ENCODE measurements at places on chromosomes 12 and 14.
A peak's percentile ranks its signal among the peaks of the same experiment; 100 is the strongest.

DNA sequence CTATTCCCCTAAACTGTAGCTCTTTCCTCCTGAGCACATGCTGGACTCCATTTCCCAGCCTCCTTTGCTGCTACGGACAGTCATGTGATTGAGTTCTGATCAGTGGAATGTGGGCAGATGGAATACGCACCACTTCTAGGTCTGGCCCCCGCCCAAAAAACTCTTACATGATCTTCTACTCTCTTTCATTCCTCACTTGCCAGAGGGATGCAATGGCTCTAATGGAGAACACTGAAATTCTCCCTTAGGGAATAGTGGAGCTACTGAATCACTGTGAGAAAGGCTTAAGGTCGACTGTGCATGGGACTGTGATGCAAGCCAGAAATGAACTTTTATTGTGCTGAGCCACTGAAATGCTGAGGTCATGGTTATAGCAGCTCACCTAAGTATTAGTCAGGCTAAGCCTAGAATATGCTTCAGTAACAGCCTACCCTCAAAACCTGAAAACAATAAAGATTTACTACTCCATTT, 13.0 kb upstream of the TMED2 start:
- peak; percentile 39 for DNase-seq

GRCh38 chr12:6056406-6057240, 67.8 kb downstream of the VWF start:
- no peak for DNase-seq

- no peak for DNase-seq
These were observed 64.9 kb upstream of the SYT1 start for GRCh38 chr12:78799649-78800048.

DNA sequence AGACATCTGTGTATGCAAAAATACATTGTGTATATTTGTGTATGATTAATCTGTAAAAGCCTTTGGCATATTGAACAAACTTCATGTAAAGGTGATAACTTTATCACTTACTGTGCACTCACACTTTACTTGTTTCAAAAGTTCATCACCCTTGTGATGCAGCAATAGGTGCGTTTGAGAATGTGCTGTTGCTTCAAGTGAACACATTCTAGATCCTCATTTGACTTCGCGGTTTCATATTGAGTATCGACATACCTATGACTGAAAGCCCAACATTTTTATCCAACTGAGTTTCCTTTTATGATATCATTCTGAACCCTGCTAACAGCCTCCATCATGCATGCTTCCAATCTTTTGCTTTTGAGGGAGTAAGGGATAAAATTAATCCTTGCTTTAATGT, 1086.9 kb downstream of the TMEM121 start:
- DNase-seq, result no peak

DNA sequence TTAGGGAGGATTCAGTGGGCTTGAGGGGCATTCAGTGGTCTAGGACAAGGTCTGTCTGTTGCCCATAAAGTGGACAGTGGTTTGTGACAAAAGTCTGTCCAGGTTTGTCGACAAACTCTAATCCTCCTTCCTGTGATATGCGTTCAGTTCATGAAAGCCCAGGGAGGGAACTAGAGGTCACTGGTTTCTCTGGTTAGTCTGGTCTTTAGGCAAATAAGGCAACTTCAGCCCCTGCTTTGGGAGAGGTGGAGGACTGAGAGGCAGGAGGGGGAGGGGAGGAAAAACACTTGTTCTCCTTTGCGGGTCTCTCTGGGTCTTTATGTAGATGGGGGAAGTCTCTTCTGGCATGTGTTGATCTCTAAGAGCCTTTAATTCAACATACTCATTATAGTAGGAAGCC, 235.1 kb upstream of the PWP1 start:
- DNase-seq, result no peak

GRCh38 chr12:13024531-13024916, 19.7 kb upstream of the FAM234B start:
- no peak for DNase-seq

DNA sequence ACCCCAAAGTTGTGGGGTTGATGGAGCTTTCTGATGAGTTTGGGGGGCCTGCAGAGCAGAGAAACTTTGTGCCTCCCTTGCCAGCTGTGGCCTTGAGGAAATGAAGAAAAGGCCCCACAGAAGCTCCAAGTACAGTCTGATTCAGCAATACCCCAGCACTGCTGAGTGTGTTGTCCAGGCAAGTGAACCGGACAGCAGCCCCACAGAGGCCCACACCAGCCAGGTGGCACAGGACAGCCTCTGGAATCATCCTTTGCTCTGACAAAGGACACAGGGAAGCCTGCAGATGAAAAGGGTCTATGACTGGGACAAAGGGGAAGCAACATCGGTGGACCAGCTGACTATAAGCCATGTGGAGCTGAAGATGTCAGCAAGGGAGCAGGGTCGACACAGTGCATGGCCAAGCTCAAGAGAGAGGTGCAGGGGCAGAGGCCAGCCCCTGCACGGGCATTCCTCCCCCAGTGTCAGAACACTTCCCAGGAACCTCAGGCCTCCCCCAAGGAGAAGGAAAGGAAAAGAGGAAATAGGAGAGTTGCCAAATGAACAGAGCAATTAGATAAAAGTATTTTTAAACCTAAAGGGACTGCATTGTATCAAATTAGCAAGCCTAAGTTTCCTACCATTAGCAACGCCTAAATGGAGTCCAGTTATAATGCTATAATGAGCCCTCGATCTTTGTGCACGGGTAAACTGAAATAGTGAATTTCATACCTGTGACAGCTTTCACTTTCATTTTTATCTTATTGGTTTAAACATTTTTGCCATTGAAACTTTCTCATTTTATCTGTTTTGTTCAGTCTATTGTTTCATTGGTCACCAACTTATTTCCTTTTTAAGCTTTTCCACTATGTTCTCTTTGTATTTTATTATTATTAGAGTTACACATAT, 46.3 kb upstream of the PTGDR start:
- no peak for DNase-seq

- no peak for DNase-seq
These were observed 77.4 kb upstream of the ANO4 start for GRCh38 chr12:100716945-100717732.

- no peak for DNase-seq
These were observed 661.7 kb downstream of the VRK1 start for GRCh38 chr14:97458661-97459579.

DNA sequence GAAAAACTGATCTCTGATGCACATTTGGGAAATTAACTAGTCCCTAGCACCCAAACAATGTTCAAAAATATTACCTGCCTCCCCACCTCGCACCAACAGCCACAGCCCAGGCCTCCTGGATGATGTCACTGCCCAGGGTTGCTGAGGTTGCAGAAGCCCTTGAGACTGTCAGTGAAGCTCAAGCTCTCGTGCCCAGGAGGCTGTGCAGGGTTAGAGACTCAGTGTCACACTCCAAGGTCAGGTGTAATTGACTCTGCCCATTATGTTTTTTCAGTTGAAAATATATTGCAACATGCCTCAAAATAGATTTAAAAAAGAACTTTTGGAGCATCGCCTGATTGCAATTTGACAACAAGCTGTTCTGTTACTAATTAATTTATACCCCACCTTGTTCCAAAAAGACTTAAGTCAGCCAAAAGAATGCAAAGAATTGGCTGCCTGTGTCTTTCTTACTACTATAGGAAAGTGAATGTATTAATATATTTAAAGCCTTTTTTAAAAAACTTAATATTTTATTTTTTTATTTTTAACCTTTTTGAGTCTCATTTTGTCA, 72.3 kb downstream of the CMAS start:
- no peak for DNase-seq

- DNase-seq, result no peak
These were observed 2.5 kb upstream of the IKZF4 start for GRCh38 chr12:56018356-56018755.

DNA sequence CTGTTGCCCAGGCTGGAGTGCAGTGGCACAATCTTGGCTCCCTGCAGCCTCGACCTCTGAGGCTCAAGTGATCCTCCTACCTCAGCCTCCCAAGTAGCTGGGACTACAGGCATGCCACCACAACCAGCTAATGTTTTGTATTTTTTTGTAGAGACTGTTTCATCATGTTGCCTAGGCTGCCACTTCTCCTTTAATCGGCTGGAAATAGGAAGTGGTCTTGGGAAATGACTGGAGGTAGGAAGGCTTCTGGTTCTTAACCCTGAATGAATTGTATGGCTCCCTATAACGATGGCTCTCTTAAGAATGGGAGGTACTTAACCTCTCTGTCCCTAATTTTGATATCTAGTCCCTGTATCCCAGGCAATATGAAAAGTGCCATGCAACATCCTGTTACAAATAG, 113.9 kb upstream of the USP15 start:
- no peak for DNase-seq

GRCh38 chr14:65164068-65164824, 61.9 kb upstream of the MAX start:
- DNase-seq, result peak; percentile 14

- no peak for DNase-seq
These were observed 61.0 kb downstream of the CPM start for GRCh38 chr12:68871921-68872320.

GRCh38 chr12:66441905-66442559, 139.7 kb downstream of the HELB start:
- DNase-seq, result no peak

- no peak for DNase-seq
These were observed 273.0 kb downstream of the FOXN3 start for GRCh38 chr14:89144066-89144465.

GRCh38 chr12:40229690-40230651, 5.2 kb downstream of the LRRK2 start:
- DNase-seq, result no peak

GRCh38 chr12:130461447-130461815, 123.7 kb downstream of the PIWIL1 start:
- DNase-seq, result no peak

DNA sequence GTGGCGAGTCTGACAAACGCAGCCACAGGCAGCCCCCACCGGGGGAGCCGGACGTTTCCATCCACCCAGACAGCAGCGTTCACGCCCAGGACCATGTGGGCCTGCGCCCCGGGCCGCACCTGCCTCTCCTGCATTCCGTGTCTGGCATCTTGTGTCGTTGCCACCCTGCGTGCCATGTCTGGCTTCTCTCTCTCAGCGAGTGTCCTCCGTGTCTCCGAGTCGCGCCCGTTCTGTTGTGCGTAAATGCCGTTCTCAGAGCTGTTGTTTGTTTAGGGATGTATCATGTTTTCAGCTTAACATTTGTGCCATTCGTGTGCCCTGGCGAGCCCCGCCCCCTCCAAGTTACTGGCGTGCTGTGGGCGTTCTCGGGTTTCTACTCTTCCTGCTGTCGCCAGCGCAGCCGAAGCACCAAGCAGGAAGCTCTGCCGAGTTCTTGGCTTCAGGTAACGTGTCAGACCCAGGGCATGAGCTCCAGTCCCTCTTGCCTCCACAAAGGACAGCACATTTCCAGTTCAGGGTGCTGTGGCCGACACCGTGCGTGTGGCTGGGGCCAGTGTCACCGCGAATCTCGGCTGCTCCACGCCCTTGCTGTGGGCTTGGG, 34.6 kb downstream of the NOC4L start:
- DNase-seq, result no peak

DNA sequence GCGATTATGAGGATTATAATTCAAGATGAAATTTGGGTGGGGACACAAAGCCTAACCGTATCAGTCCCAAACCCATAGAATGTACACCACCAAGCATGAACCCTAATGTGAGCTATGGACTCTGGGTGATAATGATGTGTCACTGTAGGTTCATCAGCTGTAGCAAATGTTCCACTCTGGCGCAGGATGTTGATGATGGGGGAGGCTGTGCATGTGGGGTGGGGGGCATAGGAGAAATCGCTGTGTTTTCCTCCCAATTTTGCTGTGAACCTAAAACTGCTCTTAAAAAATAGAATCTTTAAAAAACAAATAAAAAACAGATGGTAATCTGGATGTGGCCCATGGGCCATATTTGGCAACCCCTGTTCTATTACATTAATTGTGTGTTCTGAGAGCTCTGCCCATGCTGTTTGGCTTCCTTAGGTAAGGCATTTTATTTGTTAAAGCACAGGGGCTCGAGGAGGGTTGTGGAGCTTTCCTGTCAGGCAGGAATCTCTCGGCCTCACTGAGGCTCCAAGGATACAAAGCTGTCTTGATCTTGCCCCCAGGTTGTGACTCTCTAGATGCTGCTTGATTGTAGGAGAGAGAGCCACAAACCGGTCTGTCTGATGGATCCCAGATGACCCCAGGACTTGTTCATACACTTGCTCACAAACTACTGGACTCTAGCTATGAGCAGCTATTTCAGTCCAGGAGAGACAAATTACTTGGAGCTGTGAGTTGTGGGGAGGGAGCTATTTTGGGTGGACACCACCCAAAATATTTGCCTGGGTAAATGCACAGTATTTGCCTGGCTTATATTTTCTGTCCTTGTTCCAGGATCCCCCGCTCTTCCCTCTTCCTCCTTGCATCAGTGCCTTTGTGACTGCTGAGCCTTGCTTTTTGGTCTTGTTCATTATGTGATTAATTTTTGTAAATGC, 340.2 kb downstream of the MED13L start:
- DNase-seq, result no peak

GRCh38 chr12:111448846-111449790, 43.4 kb downstream of the SH2B3 start:
- DNase-seq, result no peak

DNA sequence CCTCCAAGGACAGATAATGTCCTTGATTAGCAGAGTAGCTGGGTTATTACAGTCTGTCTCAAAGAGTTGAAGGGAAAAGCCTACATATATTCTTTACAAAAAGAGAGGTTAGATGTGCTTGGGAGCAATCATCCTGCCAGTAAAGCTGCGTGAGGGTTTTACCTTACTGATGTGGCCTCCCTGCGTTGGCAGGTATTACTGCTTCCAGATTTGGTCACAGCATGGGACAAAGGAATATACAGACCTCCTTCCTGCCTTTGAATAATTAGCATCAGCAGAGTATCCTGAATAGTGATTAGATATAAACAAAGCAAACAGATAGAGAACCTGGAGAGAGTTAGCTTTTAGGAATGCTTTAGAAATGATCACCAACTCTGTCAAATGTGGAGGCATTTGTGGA, 69.6 kb downstream of the TMTC2 start:
- DNase-seq, result no peak

DNA sequence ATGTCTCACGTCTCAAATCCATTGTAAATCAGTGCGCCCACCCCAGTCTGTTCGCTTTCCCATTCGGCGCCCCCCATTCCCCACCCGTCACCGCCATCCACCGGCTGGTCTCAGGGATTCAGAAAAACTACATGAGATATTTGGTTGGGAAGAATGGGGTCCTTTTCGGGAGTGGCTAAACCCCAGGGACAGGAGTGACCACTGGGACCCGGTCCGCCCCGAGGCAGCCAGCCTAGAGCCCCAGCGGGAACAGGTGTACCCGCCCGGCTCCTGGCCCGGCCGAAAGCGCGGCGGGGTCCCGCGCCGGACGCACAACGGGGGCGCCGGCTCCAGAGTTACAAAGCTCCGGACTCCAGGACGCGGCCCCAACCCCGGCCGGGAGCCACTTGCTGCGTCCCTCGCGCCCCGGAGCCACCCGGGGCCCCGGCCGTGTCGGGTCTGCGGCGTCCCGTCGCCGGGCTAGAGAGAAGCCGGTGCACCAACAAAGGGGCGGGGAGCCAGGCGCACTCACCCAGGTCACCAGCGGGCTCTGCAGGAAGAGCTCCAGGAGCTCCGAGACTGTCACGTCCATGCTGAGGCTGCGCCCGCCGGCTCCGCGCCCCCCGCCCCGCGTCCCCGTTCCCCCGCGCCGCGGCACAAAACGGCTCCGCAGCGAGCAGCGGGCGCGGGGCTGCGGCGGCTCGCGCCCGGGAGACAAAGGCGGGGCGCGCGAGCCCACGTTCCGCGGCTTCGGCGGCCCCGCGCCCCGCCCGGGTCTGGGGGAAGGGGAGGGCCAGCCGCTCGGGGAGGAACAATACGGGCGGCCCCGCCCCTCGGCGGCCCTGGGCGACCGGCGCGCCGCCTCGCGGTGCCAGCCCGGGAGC, at the start of gene CCDC88C:
Gene CCDC88C (minus strand): TSS at position 701 of the 863 bp plus-strand sequence. CDS start 130 bp downstream, at position 571.
- DNase-seq, result no peak

GRCh38 chr14:91164676-91165075, 50.8 kb downstream of the DGLUCY start:
- DNase-seq, result no peak

- DNase-seq, result no peak
These were observed 1121.6 kb upstream of the TMEM132C start for GRCh38 chr12:127145241-127145928.

All from AG09319 (cell line).